ENCODE measurements at places on chromosomes 16 and 17.
A peak's percentile ranks its signal among the peaks of the same experiment; 100 is the strongest.

DNA sequence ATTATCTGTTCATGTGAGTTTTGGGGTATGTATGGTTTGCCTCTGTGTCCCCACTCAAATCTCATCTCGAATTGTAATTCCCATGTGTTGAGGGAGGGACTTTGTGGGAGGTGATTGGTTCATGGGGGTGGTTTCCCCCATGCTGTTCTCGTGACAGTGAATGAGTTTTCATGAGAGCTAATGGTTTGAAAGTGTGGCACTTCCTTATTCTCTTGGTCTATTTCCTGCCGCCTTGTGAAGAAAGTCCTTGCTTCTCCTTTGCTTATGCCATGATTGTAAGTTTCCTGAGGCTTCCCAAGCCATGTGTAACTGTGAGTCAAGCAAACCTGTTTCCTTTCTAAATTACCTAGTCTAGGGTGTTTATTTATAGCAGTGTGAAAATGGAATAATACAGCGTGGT lies 128.1 kb upstream of the HS3ST4 start:
- no peak for DNase-seq

GRCh38 chr17:59527931-59528330 lies 37.5 kb upstream of the DHX40 start:
- DNase-seq: no peak

DNA sequence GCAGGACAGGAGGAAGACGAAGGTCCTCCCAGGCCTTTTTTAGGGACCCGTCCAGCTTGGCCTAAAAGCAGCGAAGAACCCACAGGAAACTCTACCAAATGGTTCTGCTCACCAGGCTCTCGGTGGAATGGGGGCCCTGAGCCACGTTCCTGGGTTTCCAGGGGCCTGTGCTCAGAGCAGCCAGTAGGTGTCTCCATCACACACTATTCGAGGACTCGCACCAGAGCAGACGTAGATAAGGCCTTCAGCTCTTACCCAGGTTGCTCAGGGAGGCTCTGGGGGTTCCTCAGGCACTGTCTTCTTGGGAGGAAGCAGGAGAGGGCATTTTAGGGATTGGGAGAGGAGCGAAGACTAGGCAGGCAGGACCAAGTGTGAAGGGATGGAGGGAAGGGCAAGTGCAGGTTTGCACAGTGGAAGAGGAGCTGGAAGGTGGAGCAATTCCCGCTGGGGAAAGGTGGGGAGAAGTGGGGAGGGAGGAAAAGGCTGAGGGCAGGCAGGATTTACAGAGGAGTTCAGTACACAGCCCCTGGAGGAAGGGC lies 157.1 kb downstream of the RGS9 start:
- DNase-seq: no peak

DNA sequence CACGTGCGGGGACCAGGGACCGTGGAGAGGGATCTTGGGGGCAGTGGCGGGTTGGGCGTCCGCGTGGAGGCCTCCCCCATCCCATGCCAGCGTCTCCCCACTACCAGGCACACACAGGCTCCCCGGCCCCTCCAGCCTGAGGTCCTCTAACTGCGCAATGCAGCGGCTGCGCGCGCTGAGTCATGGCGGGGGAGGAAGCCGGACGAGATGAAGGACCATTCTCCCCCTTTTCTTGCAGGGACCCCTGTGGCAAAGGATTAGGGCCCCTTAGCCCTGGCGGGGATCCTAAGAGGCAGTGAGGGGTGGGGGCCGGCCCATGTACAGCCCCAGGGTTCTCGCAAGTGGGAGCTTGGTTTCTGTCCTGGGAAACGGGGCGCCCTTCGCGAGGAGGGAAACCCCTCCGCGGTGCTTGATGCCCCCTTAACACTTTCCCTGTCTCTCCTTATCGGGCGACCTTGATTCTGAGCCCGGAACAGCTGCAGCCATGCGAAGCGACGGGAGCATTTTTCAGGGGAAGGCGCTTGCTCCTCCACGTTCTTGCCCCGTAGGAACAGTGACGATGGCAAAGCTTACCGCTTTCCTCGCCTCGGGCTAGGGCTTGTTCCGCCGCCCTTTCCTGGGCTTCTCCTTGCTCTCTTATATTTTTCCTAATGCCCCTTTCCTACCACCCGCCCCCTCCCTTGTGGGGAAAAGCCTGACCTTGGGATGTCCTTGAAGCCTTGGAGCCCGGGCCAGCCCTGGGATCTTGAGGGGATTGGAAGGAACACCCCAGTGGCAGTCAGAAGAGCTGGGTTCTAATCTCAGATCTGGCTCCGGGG lies 592 bp downstream of the ALDOA start:
- DNase-seq: peak; percentile 62

DNA sequence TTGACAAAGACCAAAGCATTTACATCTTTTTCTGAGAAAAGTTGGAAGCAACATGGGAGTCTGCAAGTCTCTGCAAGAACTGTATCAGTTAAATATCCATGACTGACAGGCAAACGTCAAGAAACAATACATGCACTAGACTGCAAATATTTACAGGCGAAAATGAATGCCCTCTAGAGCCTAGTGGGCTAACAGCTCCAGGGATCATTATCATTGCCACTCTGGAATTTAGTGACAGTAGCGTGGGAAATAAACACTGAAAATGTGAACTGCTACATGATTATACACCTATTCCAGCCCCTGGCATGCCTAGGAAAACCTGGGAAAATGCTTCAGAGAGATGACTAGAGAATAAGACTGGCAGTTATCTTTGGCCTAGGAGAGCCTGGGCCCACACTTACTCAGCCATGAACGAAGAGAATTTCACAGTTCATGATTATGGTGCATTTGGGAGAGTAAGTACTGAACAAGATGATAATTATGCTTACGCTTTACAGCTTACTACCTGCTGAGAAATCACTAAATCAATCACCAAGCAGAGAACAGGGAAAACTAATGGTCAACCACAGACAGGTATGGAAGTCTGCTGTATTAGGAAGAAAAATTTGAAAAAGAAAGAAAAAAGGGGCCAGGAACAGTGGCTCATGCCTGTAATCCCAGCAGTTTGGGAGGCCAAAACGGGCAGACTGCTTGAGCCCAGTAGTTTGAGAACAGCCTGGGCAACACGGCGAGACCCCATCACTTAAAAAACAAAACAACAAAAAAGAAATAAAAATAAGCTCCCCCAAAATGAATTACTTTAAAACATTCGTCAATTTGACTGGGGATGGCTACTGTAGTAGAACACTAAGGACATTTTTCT lies 66.6 kb upstream of the CLEC18B start:
- DNase-seq: no peak

DNA sequence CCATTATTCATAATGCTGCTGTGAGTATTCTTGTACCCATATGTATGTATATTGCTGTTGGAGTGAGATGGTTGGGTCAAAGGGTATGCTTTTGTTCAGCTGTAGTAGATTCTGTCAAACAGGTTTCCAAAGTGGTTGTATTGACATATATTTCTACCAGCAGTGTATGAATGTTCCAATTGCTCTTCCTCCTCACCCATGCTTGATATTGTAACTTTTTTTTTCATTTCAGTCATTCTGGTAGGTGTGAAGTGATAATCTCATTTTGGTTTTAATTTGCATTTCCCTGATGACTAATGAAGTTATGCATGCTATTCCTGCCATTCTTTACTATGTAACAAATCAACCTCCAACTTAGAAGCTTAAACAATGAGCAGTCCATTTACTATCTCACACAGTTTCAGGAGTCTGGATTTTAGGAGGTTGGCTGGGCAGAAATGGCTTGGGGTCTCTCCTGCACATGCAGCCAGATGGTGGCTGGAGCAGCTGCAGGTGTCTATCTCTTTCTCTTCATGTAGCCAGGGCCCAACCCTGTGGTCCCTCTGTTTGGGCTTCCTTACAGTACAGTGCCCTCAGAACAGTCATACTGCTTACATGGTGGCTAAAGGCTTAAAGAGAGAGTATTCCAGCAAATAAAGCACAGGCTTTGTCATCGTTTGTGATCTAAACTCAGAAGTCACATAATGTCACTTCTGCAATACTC lies 21.2 kb downstream of the ERAL1 start:
- DNase-seq: no peak

DNA sequence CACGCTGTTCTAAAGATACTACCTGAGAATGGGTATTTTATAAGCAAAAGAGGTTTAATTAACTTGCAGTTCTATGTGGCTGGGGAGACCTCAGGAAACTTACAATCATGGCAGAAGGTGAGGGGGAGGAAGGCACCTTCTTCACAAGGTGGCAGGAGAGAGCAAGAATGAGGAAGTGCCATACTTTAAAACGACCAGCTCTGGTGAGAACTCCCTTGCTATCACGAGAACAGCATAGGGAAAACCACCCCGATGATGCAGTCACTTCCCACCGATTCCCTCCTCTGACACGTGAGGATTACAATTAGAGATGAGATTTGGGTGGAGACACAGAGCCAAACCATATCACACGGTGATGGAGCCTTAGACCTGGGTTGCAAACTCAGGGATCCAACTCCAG lies 317.5 kb upstream of the EEF2KMT start:
- DNase-seq: no peak

DNA sequence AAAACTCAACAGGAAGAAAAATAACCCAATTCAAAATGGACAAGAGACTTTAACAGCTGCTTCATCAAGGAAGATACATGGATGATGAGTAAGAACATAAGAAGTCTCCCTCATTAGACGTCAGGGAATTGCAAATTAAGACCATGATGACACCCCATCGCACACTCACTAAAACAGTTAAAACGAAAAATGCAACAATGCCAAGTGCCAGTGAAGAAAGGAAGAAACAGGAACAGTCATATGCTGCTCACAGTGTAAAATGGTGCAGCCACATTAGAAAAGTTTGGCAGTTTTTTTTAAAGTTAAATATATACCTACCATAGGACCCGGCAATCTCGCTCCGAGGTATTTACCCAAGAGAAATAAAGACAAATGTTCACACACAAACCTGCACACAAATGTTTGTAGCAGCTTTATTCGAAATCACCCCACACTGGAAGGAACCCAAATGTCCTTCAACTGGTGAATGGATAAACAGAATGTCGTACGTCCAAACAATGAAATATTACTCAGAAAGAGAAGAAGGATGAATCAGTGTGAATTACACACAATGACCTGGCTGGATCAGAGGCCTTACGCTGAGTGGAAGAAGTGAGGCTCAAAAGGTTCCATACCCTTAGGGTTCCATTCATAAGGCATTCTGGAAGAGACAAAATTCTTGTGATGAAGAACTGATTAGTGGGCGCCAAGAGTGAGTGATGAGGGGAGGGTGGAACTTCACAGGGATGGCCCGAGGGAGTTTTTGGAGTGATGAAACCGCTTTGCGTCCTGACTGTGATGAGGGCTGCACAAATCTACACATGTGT lies 110.3 kb downstream of the C16orf95 start:
- DNase-seq: no peak
